ENCODE measurements at places on chromosomes 3 and 15. TPM values are rescaled to one million over a fixed set of nuclear protein-coding genes. Genes with fewer than 3 reads are reported as not detected.

GRCh38 chr3:185363662-185364203 lies 797 bp downstream of the MAP3K13 start:
- no peak for DNase-seq

Gene GRM7
- total RNA-seq: not detected

Gene AHSG
- total RNA-seq: not detected

Gene ABHD6
- total RNA-seq: 5.0 TPM

- no peak for DNase-seq
These were observed 8.2 kb upstream of the MAP4 start for GRCh38 chr3:48024401-48024800.

Measured in activated CD8-positive, alpha-beta memory T cell treated with anti-CD3 and anti-CD28 coated beads, Interleukin-2, amount 10 ng/mL, durations not matched to agents 7 days and 5 days (primary cell).